ENCODE measurements at places on chromosomes 13 and 19.

GRCh38 chr19:11606484-11606883, 9.2 kb downstream of the ZNF627 start:
- no peak for DNase-seq

DNA sequence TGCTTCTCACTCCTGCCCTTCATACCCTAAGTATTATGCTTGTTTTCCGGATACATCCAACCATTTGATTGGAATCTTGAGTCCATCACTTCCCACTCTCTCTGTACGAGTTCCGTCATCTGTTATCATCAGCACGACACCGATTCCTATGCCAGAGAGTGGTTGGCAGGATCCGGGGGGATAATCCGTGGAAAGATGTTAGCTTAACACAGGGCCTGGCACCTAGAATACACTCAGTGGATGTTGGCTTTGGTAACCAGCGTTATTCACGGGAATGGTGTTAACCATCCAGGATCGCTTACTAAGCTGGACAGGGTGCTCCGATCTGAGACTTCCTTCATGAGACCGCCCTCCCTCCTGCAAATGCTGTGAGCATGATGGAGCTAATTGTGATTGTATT, 12.4 kb downstream of the VSTM2B start:
- no peak for DNase-seq

- no peak for DNase-seq
These were observed 52.7 kb upstream of the MCF2L start for GRCh38 chr13:112916296-112916695.

GRCh38 chr13:45370922-45371406, 30.0 kb upstream of the TPT1 start:
- DNase-seq = peak; percentile 71

DNA sequence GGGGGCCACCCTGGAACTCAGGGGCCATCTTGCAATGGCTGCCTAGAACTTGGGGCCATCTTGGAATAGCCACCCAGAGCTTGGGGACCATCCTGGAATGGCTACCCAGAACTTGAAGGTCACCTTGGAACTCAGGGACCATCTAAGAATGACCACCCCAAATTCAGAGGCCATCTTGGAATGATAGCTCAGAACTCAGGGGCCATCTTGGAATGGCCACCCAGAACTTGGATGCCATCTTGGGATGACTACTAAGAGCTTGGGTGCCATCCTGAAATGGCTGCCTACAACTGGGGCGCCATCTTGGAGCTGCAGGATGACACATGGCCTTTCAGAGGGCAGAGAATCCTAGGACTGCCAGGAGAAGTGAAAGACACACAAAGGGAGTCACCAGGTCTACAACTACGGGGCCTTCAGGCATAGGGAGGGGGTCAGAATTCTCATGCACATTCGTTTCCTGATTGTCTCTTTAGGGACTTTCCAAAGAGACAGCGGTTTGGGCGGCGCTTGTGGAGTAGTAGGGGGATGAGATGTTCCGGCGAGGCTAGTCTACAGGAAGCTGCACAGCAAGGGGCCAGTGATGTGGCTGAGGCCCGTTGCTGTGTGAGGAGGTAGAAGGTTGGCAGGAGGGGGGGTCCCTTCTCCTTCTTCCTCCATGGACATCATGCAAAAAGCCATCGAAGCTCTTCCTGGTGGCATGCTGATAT, 125.0 kb downstream of the IER2 start:
- no peak for DNase-seq

Measured in kidney glomerular epithelial cell (primary cell).